Small intestine (tissue), 16 donors: ENCODE measurements at places on chromosomes 2 and 18.
A peak's percentile ranks its signal among the peaks of the same experiment; 100 is the strongest.

- DNase-seq: no peak
Observed at GRCh38 chr2:126782648-126783047, 116.0 kb upstream of the TEX51 start.

DNA sequence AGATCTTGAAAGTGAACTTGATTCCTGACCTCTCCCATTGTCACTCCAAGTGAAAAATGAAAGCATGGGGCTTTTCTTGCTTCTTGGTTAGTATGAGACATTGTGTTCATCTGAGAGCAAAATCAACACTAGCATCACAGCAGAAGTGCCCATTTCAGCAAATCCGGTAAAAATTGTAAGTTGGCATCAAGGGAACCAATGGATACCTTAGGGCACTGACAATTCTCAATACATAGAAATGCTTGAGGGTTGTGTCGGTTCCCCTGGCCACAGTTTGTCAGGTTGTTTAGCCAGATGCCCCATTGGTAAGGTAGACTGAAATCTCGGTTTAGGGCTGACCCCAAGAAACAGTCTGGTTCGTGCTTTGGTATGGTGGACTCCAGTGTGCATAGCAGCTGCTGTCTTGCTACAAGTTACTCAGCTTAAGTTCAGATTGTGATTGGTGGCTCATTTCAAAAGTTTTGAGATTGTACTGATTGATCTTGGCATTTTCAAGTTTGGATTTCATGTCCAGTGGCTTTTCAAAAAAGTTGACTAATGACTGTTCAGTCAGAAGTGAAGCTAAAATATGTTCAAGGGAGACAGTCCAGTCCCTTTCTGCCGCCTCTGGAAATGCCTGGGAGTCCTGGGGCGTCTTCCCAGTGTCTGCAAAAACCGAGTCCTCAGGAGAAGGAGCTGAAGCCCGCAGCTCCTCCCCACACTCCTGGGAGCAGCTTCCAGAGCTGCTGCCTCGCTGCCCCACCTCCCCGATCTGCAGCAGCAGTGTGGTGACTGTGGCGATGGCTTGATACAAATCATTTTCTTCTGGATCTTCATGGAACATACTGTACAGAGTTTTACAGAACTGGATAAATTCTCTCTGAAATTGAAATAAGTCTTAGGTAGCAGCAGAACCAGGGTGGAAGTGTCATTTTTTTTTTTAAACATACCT is 5.6 kb downstream of the RPL31 start:
- no peak for DNase-seq

- no peak for DNase-seq
Observed at GRCh38 chr2:124978597-124978996, 953.5 kb downstream of the CNTNAP5 start.

DNA sequence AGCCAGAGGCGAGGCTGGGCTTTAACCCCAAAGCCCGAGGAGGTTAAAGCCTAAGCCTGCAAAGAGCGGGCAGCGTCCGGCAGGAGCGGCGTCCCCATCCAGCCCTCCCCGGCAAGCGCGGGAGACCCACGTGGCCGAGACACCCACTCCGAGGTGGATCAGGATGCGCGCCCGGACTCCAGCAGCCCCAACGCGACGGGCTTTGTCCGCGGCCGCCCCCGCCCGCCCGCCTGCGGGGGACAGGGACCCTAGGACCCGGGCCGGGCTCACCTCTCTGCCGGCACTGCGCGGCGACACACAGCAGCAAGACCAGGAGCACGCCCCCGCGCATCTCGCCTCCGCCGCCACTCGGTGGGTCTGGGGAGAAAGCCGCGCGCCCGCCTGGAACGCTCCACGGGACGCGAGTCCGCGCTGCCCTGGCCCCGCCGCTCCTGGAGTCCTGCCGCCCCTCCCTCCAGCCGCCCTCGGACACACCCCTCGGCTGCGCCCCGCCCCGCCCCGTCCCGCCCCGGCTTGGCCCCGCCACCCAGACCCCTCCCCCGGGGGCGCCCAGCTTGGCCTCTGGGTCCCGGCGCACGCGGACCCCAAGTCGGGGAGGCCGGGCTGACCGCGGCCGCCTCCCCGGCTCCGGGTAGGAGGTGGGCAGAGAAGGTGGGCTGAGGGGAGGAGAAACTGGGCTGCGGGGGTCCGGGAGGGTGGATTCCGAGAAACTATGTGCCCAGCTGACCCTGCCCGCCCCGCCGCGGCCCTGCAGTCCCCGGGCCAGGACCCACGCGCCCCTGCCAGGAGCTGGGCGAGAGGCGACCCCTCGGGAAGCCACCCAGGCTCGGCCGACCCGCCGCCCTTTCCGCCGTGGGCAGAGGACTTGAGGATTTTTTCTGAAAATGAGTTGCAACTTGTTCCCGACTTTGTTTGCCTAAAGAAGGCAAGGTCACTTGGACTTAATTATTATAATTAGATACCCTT is at the start of gene LAMA1:
LAMA1 (minus strand) TSS at position 408 of the 966 bp plus-strand sequence; CDS start at position 331, 77 bp downstream.
- DNase-seq: no peak

- peak; percentile 92 for DNase-seq
Observed at GRCh38 chr2:223860809-223861738, 23.7 kb upstream of the AP1S3 start.

DNA sequence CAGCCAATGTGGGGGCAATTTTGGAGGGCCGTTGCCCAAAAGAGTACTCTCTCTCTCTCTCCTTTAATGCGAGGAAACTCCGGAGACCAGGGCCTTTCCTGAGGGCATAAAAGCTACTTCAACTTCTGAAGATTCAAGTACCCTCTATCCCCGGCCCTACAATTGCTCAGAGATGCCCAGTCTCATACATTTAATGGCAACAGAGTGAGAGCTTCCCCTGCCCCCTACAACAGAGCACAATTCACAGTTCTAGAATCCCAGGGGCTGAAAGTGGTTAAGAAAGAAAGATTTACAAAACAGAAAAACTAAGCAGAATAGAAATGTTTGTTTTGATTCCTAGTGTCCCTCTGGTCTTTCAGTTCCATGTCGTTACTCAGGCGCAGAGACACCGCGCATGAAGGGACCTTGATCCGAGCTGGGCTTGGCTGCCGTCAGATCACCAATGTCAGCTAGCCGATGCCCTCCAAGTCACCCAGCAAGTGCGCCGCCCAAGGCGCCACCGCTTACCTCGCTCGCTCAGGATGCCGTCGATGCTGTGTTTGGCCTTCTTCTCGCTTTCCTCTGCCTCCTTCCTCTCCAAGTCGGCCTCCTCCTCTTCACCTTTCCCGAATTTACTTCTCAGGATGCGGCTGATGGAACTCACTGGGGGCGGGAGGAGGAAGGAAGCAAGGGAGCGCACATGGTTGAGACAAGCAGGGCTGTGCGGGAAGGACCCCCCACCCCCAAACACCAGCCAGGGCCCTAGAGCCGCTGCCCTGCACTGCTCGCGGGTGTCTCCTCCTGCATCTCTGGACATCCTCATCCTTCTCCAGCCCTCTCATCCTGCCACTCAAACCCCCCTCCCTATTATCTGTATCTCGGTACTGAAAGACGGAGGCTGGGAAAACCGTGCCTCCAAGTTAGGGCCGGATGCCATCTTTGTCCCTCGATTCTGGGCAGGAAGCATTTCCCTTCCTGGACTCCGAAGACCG is 4.9 kb downstream of the PAX3 start:
- DNase-seq: no peak

DNA sequence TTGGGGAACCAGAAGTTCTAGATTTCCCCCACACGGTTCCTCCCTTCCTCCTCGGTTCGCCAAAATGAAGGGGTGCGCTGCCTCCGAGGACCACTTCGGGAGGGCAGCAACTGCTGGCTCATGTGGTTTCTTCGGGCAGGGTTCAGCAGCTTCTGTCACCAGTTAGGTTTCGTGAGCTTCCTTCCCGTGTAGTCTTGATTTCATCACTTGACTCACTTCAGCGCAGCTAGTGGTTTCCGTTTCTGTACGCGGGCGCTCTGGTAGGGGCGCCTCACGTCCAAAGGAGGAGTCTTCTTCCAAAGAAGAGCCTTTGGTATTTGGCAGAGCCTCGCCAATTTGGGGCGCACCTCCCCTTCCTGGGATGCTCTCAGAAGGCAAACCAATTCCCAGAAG is 485 bp upstream of the GALNT3 start:
- peak; percentile 76 for DNase-seq

GRCh38 chr2:104938231-104938941 is 84.5 kb downstream of the POU3F3 start:
- DNase-seq: no peak

DNA sequence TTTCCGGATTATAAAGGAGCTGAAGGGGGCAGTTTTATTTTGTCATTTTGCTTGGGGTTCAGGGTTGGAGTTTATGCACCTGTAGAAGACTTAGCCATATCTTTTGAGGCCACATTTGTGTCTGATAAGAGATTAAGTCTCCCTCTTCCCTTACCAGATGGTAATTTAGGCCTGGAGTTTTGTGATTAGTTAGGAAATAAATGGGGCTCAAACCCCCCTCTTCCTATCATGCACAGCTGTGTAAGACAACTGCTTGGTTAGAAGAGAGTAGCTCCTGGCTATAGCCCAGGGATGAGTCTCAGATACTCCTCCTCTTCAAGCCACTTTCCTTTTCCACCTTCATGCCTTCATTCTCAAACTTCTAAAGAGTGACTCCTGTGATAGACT is 802 bp upstream of the SAP130 start:
- DNase-seq: peak; percentile 16

DNA sequence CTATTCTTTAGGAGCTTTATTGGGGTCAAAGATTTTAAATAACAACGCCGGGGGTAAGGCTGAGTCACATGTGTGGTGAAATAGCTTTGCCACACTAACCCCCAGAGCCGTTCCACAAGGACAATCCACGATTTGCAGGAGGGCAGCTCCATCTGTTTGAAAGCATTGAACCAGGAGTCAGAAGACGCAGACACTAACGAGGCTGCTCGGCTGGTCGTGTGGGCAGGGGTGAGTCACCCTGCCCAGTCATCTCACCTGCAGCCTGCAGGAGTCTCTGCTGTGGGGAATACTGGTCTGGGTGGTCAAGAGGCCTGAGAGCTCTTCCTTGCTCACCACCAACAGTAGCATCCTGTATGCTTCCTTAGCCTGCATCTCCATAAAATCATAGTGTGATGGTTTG is 149.2 kb upstream of the NCK2 start:
- no peak for DNase-seq

DNA sequence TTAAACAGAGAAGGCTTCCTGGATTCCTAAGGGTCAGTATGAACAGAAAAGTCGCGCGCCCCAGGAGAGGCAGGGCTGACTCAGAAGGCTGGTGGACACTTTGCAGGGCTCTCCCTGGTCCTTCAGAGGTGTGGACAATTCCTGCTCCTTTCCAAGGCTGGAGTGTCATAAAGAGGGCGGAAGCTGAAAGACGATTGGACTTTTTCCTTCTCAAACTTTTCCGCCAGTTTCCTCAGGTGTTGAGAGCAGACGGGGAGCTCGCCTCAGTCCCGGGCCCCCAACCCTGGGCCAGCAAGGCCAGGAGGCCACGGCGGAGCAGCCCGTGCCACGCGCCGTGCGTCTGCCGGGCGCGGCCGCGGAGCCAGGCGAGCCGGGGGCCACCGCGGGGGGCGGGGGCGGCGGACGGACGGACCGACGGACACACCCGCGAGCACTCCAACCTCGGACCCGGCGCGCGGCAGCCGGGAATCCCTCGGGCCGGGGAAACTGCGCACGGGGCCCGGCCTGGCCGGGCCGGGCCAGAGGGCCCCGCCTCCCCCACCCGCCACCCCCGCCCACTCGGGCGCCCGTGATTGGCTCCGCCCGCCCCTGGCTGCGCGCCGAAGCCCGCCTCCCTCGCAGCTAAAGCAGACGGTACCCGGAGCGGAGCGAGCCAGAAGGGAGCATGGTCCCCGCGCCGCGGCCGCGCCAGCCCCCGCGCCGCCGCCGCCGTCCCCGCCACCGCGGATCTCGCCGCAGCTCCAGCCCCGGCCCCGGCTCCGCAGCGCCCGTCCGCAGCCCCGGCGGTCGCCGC is at the start of gene KLHL29:
KLHL29 (plus strand) TSS at position 629 of the 793 bp plus-strand sequence. CDS start 177,018 bp downstream, outside the sequence.
- peak; percentile 74 for DNase-seq

DNA sequence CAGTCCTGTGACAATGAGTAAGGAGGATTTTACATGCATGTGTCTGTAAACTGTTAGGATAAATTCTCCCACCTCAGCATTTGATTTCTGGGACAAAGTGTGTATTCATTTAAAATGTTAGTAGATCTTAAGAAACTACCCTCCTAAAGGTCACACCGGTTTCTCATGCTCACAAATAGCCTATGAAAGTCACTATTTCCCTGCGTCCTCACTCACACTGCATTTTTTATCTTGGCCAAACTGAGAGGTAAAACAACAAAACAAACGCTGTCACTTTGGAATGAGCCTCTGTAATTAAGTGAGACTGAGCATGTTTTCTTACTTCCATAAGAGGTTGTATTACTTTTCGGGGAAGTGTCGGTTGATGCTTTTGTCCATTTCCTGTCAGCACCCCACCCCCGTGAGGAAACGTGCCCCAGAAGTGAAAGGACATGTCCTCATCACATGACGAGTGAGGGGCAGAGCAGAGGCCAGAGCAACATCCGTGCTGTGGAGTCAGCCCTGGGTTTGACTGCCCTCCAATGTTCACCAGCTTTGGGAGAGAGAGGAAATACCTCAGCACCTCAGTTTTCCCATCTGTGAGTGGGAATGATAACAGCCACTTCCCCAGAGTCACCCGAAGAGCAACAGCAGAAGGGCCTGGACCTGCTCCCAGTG is 3.1 kb downstream of the GYPC start:
- DNase-seq: peak; percentile 51

GRCh38 chr2:18639756-18640453 is 50.5 kb upstream of the NT5C1B start:
- DNase-seq: no peak

- no peak for DNase-seq
Observed at GRCh38 chr2:207783514-207783913, 13.8 kb upstream of the FZD5 start.

GRCh38 chr2:135913727-135914365 is 37.6 kb upstream of the MCM6 start:
- DNase-seq: peak; percentile 55

DNA sequence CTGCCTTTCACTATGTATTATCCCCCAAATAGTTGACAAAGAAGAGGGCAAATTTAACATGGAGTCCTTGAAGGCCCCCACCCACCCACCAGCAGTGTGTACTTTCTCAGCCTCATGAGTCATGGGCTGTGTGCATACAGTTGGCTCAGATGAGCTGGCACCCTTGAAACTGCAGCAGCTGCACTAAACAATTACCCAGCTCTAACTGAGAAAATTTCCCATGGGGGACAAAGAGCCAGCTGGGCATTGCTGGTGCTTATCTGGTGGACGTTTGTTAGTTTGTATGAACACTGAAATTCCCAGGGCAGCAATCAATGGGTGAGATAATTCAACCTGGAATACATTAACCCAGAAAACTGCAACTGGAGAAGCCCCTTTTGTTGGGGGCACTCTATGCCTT is 131.7 kb downstream of the GCA start:
- DNase-seq: no peak

DNA sequence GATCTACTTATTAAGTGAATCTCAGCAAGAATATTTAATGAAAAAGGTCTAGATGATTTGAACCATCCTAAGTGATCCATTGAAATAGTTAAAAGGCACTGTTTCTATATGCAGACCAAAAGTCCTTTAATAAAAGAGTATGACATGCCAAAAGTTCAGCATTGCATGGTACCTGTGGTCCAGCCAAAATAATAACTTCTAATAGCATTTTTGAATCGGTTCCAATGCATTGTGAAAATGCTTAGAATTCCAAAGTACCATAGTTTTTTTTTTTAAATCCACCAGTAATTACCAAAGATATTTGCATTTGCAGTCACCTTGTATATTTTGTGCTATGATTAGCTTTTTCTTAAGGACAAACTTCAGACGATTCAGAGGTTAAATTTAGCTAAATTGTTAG is 79.9 kb downstream of the NYAP2 start:
- DNase-seq: no peak

GRCh38 chr2:19219060-19219459 is 139.4 kb downstream of the OSR1 start:
- no peak for DNase-seq

- no peak for DNase-seq
Observed at GRCh38 chr2:233862261-233862768, 5.9 kb downstream of the MSL3B start.
